ENCODE measurements at places on chromosomes 4 and X.
A peak's percentile ranks its signal among the peaks of the same experiment; 100 is the strongest.

GRCh38 chr4:152099555-152099954, 338.7 kb upstream of the GATB start:
- no peak for DNase-seq

GRCh38 chrX:136039485-136039884, 54.2 kb downstream of the SLC9A6 start:
- no peak for DNase-seq

- no peak for DNase-seq
These were observed 796 bp upstream of the ZNF141 start for GRCh38 chr4:336893-337142.

GRCh38 chr4:115711575-115711974, 598.2 kb upstream of the NDST4 start:
- DNase-seq = no peak

- no peak for DNase-seq
These were observed 116.7 kb downstream of the CDKL5 start for GRCh38 chrX:18542131-18542530.

DNA sequence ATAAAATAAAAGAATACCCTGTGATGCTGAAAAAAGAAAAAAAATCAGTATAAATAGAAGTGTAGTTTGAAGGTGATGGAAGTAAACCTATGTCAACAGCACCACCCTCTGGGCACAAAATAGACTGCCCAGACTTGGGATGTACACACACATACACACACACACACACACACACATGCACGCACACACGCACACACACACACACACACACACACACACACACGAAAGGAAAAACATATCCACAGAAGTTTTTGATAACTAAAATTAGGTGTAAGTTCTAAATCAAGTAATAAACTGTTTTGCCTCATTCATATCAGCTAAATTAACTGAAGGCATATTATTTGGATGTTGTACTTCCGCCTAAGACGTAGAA, 40.5 kb downstream of the ANXA5 start:
- DNase-seq = peak; percentile 2

- DNase-seq = no peak
These were observed 11.6 kb upstream of the TTC29 start for GRCh38 chr4:146957237-146957636.

GRCh38 chr4:61180405-61180804, 19.7 kb upstream of the ADGRL3 start:
- no peak for DNase-seq

- no peak for DNase-seq
These were observed 189.6 kb downstream of the GPAT3 start for GRCh38 chr4:83725336-83726085.

- DNase-seq = no peak
These were observed 7.7 kb downstream of the GAK start for GRCh38 chr4:924107-925096.

DNA sequence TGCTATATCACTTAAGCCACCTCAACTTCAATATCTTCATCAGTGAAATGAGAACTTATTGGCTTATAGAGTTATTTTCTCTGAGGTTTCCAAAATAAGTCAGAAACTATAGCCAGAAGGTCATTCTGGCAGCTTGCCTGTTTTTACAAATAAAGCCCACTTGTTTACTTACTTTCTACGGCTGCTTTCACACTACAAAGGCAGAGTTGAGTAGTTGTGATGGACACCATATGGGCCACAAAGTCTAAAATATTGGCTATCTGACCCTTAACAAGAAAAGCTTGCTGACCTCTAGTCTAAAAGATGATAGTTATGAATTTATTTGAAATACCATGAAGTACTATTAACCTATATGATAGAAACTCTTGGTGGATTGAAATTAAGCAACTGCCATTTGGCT, 67.3 kb upstream of the ATOH1 start:
- no peak for DNase-seq

DNA sequence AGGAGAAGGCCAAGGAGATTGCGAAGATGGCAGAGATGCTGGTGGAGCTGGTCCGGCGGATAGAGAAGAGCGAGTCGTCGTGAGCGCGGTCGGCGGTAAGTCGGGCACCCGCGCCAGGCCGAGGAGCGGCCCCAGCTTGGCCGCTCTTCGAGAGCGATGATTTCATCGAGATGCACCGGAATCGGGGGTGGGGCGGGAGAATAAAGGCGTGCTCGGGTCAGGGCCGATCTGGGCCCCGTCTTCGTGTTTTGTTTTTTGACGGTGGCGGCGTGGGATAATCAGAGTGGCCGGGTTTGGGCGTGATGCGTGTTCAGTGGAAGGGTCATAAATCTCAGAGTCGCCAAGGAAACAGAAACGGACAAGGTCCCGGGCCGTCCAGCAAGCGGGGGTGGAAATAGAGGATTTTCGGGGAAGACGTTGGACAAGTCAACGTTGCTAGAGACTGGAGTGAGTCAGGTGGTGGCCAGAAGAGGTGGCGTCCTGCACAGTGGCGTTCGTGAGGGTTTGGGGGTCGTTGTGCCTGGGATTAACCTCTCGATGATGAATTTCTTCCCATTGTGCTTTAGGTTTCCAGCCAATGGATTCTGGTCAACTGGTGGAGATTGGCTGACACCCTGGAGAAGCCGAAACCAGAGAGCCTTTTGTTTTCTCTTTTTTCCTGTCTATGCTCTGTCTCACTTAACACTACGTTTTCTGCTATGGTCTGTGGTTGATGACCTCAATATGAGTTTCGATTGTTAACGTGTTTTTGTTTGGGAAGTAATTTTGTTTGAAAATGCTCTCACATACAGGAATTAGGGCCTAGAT, 882 bp downstream of the MRFAP1 start:
- DNase-seq = peak; percentile 50

GRCh38 chr4:137283737-137284136, 248.6 kb downstream of the PCDH18 start:
- no peak for DNase-seq

DNA sequence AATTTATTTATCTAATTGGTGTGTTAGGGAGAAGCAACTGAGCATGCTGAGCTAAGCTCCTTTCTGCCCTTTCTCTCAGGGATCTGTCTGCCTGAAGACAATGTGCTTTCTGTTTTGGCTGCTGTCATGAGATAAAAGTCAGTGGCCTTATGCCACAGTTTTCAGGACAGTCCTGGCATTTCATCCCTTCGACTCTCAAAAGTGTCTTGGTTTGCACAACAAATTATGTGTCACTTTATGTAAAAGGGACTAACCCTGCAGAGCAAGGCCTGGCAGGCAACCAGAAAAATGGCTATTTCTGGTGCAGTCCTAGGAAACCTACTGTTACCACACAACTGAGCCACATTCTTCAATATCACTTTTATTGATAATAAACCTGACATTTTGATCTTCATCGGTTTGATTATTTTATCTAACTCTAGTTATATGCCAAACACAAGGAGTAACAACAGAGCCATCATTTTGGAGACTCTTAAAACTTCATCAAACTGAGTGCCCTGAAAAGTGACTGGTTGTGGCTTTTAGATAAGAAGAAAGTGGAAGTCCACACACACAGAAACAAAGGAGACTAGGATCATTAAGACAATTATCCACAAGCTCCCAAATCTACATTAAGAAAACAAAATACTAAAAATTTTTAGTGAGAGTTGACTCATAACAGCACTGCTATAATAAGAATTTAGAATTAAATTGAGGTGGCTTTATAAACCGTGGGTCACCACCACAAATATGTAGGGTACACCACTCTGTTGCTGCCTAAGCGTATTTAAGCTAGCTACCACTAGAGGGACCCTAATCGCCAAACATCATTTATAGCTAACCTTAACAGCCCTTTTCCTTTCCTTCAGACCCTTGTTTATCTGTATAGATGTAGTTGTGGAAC, 95.9 kb upstream of the PTPN13 start:
- DNase-seq = peak; percentile 40

DNA sequence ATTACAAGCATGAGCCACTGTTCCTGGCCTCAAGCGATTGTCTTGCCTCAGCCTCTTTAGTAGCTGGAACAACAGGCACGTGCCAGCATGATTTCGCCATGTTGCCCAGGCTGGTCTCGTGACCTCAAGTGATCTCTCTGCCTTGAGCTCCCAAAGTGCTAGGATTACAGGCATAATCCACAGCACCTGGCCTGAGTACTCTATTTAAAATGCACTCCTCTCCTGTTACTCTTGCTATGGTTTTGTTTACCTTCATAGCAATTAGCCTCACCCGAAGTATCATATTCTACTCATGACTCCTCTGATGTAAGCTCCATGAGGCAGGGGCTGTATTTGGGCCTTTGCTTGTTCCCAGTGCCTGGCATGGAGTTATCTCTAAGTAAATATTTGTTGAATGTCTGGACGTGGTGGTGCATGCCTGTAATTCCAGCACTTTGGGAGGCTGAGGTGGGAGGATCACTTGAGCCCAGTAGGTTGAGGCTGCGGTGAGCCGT, 92.5 kb upstream of the SLC34A2 start:
- DNase-seq = no peak

- peak; percentile 20 for DNase-seq
These were observed 260.5 kb downstream of the TMA16 start for GRCh38 chr4:163755013-163755412.

DNA sequence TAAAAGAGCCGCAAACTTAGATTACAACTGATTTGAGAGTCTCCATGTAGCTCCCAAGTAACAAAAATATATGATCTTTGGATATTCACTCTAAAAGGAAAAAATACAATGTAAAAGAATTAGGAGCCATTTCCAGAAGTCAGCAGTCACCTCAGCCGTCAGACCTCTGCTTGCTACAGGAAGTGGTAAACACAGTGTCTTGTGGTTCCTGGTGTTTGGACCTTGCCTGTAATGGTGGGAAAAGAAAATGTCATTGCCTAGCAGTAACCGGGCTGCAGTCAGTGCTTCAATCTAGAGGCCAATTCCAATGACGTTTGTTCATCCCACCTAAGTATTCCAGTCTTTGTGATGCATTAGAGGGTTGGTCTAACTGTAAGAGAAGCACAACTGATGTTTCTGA, 28.9 kb upstream of the SMIM31 start:
- DNase-seq = no peak

DNA sequence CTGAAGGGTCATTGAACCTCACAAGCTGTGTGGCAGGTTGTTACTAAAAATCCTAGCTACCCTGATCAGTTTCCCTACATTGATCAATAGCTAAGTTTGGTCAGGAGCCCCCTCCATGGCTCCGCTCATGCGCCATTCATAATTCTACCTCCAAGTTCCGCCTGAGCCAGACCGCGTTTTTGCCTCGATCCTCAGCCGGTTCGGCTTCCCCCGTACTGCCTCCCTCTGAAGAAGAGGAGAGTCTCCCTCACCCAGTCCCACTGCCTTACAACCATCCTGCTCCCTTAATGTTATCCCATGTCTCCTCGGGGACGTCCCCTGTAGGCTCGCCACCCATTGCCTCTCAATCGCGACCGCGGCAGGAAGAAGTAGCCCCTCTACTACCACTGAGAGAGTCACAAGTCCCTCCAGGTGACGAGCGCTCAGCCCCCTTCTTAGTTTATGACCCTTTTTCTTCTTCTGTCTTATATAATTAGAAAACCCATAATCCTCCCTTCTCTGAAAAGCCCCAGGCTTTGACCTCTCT, 158.2 kb downstream of the DEFB131A start:
- DNase-seq = no peak

DNA sequence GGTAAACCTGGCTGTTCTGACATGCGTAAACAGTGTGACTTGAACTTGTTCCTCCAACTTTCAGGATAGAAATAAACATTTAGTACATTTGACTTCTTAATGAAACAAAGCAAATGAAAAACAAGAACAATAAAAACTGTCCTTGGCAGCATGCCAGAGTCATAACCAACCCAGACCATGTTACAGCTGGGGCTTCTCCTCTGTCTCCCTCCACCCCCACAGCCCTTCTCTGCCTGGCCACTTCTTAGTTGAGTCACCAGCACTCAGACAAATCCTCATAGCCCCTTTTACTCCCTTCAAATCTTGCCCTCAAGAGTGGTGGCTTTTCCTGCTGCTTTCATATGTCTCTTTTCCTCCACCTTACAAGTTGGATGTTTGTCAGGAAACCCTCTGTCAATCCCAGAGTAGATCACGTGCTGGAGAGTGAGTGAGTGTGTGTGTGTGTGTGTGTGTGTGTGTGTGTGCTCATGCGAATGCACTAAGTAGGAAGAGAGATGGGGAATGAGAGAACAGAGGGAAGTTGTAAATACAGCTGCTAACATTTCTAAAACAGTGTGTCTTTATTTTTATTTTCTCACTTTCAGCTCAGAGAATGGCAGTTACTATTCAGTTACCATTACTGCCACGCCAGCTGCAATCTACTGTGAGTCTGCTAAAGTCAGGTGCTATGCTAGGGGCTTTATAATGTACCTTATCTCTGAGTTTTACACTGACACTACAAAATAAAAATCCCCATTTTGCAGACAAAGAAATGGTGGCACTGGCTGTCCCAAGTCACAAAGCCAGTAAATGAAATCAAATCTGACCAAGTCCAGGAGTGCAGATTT, 15.0 kb downstream of the SCARB2 start:
- no peak for DNase-seq

DNA sequence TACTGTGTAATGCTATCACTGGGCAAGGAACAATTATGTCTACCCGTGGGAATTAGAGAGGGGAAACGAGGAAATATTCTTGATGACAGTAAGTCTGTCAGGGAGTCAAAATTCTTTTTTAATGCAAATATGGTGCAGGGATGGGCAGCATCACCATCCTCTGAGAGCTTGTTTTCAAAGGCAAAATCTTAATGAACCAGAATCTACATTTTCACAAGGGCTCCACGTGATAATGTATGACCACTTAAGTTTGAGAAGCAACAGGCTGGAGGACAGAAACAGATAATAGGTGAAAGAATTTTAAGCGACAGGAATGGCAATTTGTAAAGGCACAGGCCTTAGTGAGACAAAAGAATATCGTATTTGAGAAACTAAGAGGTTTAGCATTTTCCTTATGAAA, 63.4 kb downstream of the CLOCK start:
- no peak for DNase-seq

DNA sequence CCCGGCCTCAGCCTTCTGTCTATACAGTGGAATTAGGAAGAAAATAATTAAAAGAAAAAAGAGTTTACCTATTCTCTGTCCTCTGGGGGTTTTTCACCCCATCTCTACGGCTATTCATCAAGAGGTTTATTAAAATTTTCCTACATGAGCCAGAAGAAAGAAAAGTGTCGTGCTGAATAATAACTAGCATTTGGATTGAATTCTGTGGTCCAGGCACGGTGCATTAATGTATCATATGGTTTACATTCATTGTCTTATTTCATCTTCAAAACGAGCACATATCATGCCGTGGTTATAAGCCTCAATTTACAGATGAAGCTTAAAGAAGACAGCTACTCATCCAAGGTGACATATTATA, 5.4 kb upstream of the NAA15 start:
- DNase-seq = no peak
